ENCODE measurements at places on chromosomes 4 and X.
A peak's percentile ranks its signal among the peaks of the same experiment; 100 is the strongest.

GRCh38 chr4:74038425-74039314 is at the start of gene CXCL3:
Gene CXCL3 (minus strand): TSS chr4:74038689. CDS start chr4:74038611, 78 bp downstream.
- DNase-seq, result peak; percentile 94
- no peaks in the 10 kb centered on the region for H3K27me3 ChIP-seq

DNA sequence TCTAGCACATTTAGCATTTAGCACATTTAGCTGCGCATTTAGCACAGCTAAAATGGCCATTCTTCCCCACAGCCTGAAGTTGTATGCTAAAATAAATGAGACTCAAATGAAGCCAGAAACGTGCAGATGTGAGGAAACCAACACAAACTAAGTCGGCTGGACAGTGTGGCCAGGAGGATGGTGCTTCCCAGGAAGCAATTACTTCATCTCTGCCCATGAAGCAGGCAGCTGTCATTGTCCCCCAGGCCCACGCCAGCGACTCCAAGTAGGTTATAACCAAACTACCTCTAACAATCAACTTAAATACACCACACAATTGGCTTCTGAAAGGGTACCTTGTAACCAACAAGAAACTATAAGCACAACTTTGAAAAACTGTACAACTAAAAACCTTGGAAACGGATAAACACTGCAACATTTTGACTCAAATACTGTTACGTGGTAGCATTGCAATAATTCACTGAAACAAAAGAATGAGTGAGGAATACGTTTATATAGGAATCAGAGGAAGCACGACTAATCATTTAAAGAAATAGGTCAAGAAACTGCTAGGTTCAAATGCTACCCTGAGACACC is 39.2 kb downstream of the AFAP1 start:
- H3K36me3 ChIP-seq, result no peaks in the 10 kb centered on the region
- DNase-seq, result no peak
- H3K27me3 ChIP-seq, result no peaks in the 10 kb centered on the region

- no peak overlapping the region for H3K27ac ChIP-seq
- H3K4me1 ChIP-seq, result peaks cover 10% of the 10 kb centered on the region
- H3K4me3 ChIP-seq, result no peak overlapping the region
- no peaks in the 10 kb centered on the region for H3K36me3 ChIP-seq
- H3K27me3 ChIP-seq, result no peaks in the 10 kb centered on the region
- DNase-seq, result no peak
Observed at GRCh38 chr4:53490965-53491622, 100.2 kb downstream of the LNX1 start.

GRCh38 chrX:16491461-16491860 is 158.5 kb upstream of the S100G start:
- H3K4me1 ChIP-seq, result no peaks in the 10 kb centered on the region
- H3K4me3 ChIP-seq, result no peak overlapping the region

GRCh38 chrX:104662694-104663093 is 96.7 kb downstream of the IL1RAPL2 start:
- H3K36me3 ChIP-seq, result no peaks in the 10 kb centered on the region
- no peak for DNase-seq
- H3K27me3 ChIP-seq, result no peaks in the 10 kb centered on the region
- no peak overlapping the region for H3K27ac ChIP-seq
- no peaks in the 10 kb centered on the region for H3K4me1 ChIP-seq

- H3K4me3 ChIP-seq, result no peak overlapping the region
- no peaks in the 10 kb centered on the region for H3K27me3 ChIP-seq
- H3K36me3 ChIP-seq, result peaks cover 20% of the 10 kb centered on the region
Observed at GRCh38 chr4:105944540-105944939, 49.3 kb downstream of the NPNT start.

DNA sequence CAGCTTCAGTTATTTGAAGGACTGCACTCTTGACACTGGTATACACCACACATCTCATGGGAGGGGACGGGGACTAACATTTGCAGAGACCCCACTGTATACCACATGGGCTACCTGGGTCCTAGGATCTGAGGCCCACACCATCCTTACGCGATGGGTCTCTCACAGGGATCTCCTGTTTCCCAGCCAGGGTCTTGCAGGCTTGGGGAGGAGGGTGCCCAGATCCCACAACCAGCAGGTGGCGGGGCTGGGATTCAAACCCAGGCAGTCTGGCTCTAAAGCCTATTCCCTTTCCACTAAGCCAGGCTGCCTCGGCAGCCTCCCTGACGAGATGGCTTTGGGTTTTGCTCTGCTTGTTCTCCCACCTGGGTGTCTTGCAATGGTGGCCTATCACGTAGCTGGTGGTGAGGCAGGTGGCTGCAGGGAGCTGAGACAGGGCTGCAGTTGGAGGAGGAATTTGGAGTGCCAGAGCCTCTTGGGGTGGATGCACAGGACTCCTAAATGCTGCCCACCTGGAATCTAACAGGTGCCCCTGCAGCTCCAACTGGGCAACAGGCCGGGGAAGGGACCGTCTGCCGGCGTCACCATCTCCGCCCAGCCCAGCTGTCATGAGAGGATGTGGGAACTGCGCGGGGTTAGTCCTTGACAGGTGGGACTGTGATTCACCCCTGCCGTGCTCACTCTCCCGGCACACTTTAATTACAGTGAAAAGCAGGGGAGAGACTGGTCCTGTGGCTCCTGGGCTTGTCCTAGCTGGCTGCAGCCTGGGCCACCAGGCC is 110.7 kb downstream of the PSAPL1 start:
- no peak overlapping the region for H3K27ac ChIP-seq
- H3K36me3 ChIP-seq, result no peaks in the 10 kb centered on the region
- H3K27me3 ChIP-seq, result no peaks in the 10 kb centered on the region
- DNase-seq, result no peak
- peaks cover 2% of the 10 kb centered on the region for H3K4me1 ChIP-seq
- no peak overlapping the region for H3K4me3 ChIP-seq

GRCh38 chrX:152451731-152451980 is 541 bp upstream of the GABRA3 start:
- no peak overlapping the region for H3K27ac ChIP-seq
- no peaks in the 10 kb centered on the region for H3K36me3 ChIP-seq
- DNase-seq, result no peak
- H3K4me3 ChIP-seq, result no peak overlapping the region
- no peaks in the 10 kb centered on the region for H3K27me3 ChIP-seq

DNA sequence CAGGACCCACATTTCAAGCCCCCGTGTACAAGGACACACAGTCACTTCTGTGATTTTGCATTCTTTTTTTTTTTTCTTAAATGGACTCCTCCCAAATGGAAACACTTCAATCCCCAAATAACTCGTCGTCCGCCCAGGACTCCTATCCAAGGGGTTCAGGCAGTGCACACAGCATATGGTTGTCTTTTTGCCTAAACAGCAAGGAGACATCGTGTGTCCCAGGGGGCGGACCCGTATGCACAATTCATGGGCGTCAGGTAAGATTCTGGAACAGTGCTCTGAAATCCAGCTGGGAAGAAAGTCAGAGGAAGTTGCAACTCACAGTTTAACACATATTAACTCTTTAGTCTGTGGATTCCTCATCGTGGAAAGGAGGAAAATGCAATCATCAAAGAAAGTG is 231.3 kb downstream of the SHOX start:
- H3K4me1 ChIP-seq, result no peaks in the 10 kb centered on the region
- DNase-seq, result no peak
- no peaks in the 10 kb centered on the region for H3K36me3 ChIP-seq
- no peaks in the 10 kb centered on the region for H3K27me3 ChIP-seq
